DMS79 treated with DMSO at 0.1 percent for 48 hours (cell line): ENCODE measurements at places on chromosomes 2 and 18.
A peak's percentile ranks its signal among the peaks of the same experiment; 100 is the strongest.

DNA sequence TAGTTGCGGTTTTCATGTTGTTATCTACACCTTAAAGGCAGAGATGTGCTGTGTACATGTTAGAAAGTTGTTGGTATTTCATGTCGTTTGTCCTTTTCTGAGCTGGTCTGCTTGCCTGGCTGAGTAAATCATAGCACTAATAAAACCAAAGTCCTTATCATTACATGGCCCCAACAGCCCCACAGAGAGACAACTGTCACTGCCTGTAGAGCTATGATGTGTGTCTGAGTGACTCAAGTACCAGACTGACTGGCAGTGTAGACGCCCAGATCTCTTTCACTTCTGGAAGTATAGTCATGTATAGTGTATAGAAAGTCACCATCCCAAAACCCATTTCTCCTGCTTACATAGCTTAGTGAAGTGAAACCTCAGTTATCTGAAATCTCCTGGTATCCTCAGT lies 4.3 kb downstream of the SOCS6 start:
- no peak for DNase-seq

GRCh38 chr2:230824406-230824978 lies 40.2 kb upstream of the ITM2C start:
- DNase-seq: peak; percentile 80

GRCh38 chr2:236088368-236089057 lies 79.7 kb downstream of the GBX2 start:
- DNase-seq: no peak

DNA sequence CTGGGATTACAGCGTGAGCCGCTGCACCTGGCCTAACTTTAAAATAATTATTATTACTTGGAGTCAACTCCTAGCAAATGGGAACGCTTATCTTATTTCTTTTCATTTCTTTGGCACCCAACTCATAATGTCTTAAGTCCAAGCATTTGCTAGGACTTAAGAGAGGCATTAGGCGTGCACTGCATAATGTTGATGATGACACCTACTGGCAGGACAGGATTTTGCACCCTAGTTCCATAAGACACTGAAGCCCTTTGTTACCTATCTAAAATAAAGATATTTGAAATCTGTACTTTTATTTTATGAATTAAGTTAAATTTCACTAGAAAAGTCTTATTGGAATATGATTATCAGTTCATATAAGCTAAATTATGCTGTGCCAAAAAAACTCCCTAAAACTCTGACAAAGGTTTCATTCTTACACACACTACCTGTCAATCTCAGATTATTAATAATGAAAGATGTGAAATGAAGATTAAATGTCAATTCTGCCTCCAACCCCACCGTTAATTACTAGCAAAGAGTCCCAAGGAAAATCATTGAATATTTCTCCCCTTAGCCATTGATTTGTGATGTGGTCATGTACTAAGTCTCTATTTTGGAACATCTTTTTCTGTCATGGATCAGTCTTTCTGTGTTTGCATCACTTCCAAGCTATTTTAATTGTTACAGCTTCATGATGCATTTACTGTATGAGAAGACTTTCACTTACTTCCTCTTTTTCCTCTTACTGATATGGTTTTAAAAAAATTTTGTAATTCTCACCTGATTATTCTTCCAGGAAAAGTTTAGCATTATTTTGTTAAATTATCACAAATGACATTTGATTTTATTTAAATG lies 12.7 kb upstream of the CDH2 start:
- DNase-seq: no peak
